ENCODE measurements at places on chromosomes 4 and X. TPM values are rescaled to one million over a fixed set of nuclear protein-coding genes. Genes with fewer than 3 reads are reported as not detected.

DNA sequence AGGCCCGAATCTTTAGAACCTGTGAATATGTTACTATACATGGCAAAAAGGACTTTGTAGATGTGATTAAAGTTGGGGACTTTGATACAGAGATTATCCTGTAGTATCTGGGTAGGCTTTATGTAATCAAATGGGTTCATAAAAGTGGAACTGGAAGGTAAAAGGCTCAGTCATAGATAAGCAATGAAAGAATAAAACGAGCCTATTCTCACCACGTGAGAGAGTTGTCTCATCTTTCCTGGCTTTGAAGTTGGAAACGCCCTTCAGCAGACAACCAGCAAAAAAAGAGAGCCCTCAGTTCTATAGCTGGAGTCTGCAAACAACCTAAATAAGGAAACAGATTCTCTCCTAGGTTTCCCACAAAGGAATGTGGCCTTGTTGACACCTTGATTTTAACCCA lies 805.8 kb upstream of the DIAPH2 start:
- DNase-seq: no peak

DNA sequence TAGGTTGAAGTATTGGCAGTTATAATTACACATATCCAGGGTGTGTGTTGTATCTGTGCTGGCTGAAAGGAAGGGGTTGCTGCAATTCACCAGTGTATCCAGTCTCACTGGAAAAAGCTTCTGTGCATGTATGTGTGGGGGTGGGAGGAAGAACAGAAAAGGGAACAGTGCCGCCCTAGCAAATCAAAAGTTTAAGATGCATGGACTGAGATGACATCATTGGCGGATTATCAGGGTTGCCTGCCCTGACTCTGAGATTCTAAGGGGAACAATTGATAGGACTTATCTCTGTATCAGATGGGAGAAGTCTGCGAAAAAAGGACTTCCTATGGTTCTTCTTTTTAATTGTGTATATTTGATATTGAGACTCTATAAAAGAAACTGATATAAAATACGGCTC lies 3.5 kb downstream of the SLC25A43 start:
- DNase-seq: no peak

- no peak for DNase-seq
Observed at GRCh38 chr4:11232015-11232414, 196.7 kb downstream of the HS3ST1 start.

DNA sequence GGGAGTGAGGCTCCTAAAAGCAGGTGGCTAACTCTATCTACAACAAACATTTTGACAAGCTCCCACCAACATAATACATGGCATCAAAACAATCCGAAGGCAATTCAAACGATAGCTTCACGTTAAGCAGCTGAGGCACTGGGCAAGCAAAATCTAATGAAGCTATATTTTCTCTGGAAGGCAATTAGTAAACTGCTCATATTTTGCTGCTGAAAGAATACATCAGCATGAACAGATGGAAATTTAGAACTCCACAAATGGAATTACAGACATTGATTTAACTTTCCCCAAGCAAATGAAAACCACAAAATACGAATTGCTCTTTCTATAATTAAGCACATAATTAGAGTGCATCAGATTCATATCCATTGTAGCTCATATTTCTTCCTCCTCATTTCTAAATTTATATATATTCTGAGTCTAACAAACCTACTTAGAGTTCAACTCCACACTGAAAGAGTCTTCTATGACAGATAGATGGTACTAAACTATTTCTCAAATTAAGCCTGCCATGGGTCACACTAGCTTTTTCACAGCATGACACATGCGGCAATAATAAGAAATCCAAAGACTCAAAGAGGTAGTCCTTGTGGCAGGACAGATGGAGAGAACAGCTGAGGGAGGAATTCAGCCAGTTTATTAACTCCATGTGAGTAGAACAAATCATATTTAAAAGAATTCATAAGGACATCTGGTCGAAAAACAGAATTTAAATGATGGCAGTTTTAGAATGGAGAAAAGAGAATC lies 305.4 kb downstream of the MAPK10 start:
- DNase-seq: no peak

- DNase-seq: no peak
Observed at GRCh38 chrX:41963348-41963747, 40.0 kb upstream of the CASK start.

PRDM8 gene
- total RNA-seq: 0.14 TPM

NSUN7 gene
- total RNA-seq: 7.2 TPM

ASB12 gene
- not detected for total RNA-seq
